ENCODE measurements at places on chromosomes 6 and 20. TPM values are rescaled to one million over a fixed set of nuclear protein-coding genes. Genes with fewer than 3 reads are reported as not detected.

Gene EIF2S2
- total RNA-seq: 19.4 TPM

Gene SLPI
- total RNA-seq: not detected

Gene SIGLEC1
- 0.06 TPM for total RNA-seq

Gene MAP3K5
- total RNA-seq: 11.3 TPM

Gene BCAS4
- total RNA-seq: 29.4 TPM
